HTR-8/SVneo (cell line): ENCODE measurements at places on chromosomes 3 and 15.

DNA sequence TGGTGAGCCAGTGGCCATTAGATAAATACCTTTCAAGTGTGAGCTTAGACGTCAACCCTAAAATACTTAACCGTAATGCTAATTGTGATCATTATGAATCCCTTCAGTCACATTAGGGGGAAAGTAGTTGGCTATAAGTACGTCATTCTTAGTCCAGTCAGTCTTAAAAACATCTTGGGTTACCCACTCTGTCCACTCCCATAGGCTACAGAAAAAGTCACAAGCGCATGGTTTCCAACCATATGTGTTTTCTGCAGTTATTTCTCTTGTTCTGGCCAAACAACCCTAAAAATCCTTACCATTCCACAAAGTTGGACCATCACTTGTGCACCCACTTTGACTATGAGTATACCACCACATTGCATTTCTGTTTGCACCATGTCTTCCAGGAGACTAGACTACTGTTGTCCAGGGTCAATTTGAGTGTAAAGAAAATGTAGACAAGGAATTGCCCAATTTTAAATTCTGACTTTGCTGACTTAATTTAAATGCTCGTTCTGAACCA lies 3.3 kb downstream of the RPL15 start:
- DNase-seq = no peak

- DNase-seq = no peak
Observed at GRCh38 chr3:132167870-132168269, 133.1 kb upstream of the CPNE4 start.

- DNase-seq = no peak
Observed at GRCh38 chr3:107377151-107377550, at the start of gene CCDC54. TSS of gene CCDC54 (plus strand) at chr3:107377439. CDS start at chr3:107377588, 149 bp downstream.

DNA sequence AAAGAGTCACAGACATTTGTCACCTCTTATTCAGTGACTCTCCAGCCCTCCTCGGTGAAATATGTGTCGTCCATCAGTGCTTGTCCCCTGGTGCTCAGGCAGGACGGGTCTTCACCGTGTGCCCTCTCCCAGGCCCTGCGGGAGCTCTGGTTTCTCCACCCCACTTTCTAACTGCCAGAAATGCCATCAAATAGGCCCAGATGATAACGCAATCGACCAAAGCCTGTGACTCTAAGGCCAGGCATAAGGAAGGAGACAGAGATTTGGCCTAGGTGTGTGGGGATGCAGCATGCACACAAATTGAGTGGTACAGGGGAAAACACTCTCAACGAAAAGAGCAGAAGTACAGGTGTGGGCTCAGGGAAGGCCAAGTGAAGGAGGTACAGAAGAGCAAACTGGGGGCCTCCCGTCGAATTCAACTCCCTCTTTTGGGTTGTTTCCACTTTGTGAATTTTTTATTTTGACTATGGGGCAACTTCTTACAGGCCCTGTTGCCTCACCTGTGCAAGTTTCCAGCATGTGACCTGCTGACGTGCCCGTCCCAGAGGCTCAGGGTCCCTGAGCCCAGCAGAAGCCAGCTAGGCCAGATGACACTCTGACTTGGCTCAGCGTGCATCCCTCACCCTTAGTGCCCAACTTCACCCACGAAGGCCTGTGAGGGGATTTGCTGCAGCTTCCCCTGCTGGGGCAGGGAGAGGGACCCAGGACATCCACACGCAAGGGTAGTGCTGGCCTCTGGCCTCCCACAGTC lies 4.7 kb downstream of the NUP210 start:
- DNase-seq = no peak

DNA sequence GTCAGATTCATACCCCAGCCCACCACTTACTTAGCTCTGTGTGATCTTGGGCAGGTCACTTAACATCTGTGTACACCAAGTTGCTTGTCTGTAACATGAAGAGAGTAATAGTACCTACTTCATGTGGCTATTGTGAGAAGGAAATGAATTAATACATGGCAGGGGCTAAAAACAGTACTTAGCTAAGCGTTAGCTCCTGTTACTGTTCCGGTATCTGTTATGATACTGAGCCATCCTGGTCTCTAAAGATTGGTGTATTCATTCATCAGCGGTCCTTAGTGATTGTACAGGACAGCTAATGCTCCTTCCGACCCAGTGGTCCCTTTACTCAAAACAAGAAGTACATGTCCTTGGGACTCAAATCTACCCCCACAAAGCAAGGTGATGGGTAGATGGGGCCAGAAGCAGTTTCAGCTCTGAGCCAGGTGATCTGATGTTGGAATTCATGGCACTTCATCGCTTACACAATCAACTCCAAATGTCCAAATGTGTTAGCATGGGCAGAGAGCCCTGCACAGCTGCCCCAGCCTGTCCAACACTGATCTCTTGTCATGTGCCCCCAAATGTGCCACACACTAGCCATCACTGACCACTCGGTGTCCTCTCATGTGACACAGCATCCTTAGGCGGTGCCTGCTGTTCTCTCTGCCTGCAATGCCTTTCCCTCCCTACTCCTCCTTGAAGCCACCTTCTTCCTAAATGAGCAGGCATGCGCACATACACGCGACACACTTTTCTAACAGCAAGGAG lies 84.1 kb downstream of the RARB start:
- DNase-seq = no peak

GRCh38 chr3:52820736-52821135 lies 9.7 kb downstream of the ITIH4 start:
- no peak for DNase-seq

DNA sequence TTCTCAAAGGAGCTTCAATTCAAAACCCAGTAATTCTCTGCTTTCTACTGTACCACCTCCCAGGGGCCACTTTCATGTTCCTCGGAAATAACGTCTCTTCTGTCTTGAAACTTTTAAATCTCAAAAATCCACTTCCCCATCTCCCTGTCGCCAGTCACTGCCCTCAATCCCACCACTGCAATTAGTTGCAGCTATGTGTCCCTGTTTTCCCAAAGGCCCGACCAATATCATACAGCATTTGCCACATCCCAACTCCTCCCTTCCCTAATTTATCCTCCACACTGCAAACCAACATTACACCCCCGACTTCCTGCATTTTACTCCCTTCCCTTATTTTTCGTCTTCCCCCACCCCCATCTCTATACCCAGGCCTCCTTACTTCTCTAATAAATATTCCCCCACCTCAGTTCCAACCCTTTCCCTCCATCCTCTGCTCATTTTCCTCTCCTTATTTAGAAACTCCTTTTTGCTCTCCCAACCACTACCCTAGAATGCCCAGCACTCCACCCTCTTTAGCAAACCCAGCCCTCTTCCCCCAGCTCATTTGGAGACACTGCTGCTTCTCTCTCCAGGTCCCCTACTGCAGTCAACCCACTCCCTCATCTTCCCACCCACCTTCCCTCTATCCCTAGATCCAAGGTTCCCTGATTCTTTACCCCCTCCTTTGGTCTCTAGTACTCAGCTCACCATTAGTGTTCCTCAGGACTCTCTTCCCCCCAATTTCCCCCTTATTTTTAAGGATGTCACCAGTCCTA lies 1.1 kb downstream of the NPTN start:
- DNase-seq = peak; percentile 24

DNA sequence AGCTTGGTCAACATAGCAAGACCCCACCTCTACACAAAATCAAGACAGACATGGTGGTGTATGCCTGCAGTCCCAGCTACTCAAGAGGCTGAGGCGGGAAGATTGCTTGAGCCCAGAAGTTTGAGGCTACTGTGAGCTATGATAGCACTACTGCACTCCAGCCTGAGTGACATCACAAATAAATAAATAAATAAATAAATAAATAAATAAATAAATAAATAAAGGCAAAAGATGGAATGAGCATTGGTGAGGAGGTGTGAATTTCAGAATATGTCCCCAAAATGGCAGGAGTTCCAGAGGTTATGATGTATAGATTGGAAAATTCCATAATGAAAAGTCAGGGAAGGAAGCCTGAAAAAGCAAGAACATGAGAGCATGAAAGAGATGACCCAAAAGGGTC lies 249.9 kb downstream of the MEX3B start:
- DNase-seq = no peak

GRCh38 chr15:66786708-66787488 lies 84.9 kb downstream of the SMAD6 start:
- DNase-seq = no peak

DNA sequence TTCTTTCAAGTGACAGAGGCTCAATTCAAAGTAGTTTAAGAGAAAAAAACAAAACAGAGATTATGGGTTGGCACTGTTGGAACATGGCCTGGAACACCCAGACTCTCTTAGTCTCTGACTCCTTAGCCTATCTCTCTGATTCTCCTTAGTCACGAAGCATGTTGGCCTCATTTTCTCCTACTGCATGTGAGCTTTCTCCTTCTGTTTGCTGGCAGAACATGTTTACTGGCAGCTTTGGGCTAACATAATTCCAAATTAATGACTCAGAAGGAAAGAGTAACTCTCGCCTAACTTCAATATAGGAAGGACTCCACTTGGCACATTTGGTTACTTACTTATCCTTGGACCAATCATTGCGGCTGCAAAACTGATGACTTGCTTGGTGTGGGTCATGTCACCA lies 21.7 kb upstream of the CCDC39 start:
- no peak for DNase-seq

DNA sequence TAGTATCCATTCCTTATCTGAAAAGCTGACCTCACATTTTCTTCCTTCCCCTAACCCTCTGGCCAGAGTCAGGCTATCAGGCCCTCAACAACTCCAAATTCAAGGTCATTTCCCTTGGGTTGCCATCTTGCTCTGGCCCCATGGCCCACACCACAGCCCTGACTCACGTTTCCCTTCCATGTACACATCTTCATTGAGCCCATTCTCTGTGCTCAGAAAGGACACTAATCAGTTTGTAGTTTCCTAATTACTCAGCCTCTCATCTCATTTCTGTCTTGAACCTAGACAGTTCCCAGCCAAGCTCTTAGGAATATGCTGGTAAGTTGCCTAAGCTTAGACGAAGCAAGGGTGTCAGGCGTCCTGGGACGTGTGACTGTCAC lies 14.9 kb downstream of the TGM5 start:
- DNase-seq = no peak

DNA sequence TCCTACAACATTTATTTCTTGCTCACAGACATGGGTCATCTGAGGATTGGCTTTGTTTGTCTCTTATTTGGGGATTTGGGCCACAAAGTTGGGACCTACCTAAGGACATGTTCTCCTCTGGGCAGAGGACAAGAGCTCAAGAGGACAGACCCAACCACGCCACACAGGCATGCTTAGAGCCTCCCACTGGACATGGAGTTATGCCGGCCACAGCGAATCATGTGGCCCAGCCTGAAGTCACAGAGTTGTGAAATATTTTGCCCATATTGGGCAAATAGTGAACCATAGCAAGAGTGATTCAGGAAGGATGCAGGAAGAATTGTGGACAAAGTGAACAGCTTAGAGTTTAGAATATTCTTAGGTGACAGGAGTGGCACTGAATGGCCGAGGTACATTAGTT lies 9.9 kb downstream of the TRAK1 start:
- DNase-seq = no peak

DNA sequence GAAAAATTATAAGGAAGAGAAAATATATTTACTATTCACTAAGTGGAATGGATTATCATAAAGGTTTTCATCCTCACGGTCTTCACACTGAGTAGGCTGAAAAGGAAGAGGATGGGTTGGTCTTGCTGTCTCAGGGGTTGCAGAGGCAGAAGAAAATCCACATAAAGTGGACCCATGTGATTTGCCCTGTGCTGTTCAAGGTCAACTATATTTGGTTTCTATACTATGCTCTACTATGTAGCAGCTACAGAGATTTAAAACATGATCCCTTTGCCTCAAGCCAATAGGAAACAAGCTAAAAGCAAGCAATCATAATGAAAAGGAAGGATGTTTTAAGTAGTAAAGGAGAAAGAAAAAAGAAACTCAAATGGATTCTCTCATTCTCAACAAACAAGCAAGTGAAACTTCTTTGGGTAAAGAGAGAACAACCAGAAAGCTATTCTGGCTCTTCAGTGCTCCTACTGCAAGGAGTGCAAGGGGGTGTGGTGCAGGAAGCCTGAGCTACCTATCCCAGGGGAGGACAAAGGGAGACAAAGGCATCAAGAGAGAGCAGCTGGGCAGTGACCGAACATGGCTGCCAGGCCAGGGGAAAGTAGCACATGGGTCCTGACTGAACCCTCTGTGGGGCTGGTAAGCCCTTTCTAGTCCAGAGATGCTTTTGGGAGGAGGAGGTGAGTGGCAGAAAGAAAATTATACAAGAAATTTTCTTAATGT lies 35.9 kb downstream of the SFMBT1 start:
- DNase-seq = no peak

GRCh38 chr15:50890751-50891150 lies 17.7 kb upstream of the AP4E1 start:
- no peak for DNase-seq

GRCh38 chr15:33913459-33913858 lies 54.8 kb upstream of the CHRM5 start:
- DNase-seq = no peak
